ENCODE measurements at places on chromosomes 1 and 21. TPM values are rescaled to one million over a fixed set of nuclear protein-coding genes. Genes with fewer than 3 reads are reported as not detected.

The S100A6 gene
- total RNA-seq: 221 TPM

The ANGPTL3 gene
- total RNA-seq: 1.2 TPM

The PRR9 gene
- total RNA-seq: not detected

The PTGFR gene
- total RNA-seq: 2.6 TPM

The TINAGL1 gene
- total RNA-seq: 96.1 TPM

The FCGR2B gene
- total RNA-seq: 5.3 TPM

The CFAP45 gene
- 0.41 TPM for total RNA-seq

The RGSL1 gene
- not detected for total RNA-seq

Data from metanephros (tissue), 2 donors.